ENCODE measurements at places on chromosomes 7 and 10.

GRCh38 chr7:2537981-2538851 lies 17.1 kb downstream of the BRAT1 start:
- DNase-seq = no peak

DNA sequence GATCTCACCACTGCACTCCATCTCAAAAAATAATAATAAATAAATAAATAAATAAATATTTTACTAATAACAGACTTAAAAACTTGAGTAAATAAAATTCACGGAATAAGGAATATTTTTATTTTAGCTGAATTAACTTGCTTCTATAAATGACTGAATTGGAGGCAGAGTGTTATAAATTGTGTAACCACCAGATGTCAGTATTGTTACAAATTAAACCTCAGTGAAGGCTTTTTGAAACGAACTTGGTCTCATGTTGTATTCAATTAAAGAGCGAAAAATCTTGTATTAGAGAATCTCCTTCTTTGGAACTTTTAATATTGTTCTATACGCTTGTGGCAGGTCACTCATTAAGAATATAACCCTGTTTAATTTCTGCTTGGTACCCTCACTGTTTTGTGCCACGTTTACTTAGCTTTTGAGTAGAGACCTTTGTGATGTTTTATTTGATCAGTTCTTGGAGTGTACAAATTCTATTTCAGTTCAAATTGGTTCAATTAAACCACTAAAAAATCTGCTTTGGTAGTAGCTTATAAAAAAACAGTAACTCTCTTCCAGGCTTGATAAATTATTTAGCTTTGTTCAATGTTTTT lies 45.6 kb upstream of the SCIN start:
- DNase-seq = peak; percentile 28

DNA sequence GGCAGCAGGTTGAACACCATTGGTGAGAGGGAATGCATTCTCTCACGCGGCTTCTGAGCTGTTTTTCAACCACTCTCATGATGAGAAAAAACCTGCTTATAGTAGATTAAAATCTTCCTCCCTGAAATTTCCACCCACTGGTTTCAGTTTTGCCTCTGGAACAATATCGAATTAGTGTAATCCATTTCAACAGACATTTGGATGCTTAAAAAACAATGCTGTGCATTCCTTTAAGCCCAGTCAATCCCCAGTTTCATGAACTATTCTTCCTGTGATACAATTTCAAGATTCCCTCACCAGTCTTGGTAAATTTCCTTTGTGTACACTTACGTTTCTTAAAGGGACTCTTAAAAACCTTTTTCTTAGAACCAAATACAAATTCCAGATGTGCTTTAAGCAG lies 89.6 kb downstream of the ITIH5 start:
- no peak for DNase-seq

DNA sequence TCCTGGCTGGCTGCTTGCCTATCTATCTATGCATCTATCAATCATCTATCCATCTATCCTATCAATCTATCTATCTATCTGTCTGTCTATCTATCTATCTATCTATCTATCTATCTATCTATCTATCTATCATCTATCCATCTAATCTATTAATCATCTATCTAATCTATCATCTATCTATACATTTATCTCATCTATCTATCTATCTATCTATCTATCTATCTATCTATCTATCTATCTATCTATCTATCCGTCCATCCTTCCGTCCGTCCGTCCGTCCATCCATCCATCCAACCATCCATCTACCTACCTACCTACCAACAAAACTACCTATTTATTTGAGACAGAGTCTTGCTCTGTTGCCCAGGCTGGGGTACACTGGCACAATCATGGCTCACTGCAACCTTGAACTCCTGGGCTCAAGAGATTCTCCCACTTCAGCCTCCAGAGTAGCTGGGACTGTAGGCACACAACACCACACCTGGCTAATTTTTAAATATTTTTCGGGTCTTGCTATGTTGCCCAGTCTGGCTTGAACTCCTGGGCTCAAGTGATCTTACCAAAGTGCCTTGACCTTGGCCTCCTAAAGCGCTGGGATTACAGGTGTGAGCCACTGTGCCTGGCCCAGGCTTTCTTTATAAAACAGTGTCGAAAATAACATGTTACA lies 95.3 kb upstream of the NMT2 start:
- DNase-seq = no peak

- no peak for DNase-seq
Observed at GRCh38 chr10:88881922-88882645, 2.0 kb downstream of the STAMBPL1 start.

GRCh38 chr10:26432938-26433337 lies 5.2 kb upstream of the APBB1IP start:
- DNase-seq = no peak

- DNase-seq = no peak
Observed at GRCh38 chr10:81564143-81564542, 310.9 kb upstream of the NRG3 start.

DNA sequence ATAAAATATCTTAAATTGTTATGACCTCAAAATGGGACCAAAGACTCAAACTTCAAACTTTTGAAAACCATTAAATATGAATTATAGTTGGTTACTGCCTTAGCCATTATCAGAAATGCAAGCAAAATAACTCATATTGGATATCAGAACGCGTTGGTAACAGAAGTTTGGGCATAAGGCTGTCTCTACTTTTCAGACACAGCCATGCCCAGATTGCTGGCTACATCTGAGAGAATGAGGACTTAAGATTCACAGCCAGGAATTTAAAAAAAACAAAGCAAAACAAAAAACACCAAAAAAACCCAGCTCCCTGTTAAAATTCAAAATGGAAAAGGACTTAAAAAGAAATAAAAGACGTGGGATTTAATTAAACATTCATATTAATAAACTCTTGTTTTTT lies 161.6 kb downstream of the JMJD1C start:
- DNase-seq = no peak

GRCh38 chr10:124646483-124647352 lies 97.5 kb downstream of the FAM53B start:
- DNase-seq = no peak

DNA sequence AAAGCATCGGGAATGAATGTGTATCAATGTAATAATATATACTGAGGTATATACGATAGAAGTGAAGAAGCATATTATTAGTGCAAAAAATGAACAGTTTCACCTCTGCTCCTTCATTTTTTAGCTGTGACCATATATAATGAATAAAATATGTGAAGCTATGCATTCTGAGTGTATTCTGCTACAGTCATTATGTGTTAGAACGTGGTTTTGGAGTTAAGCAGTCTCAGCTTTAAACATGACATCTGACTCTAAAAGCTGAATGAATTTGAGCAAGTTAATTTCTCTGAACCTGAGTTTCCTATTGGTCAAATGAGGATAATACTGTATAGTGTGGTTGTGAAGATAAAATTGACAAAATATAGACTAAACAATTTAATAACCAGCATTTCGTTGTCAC lies 358.1 kb downstream of the SUGCT start:
- DNase-seq = no peak

DNA sequence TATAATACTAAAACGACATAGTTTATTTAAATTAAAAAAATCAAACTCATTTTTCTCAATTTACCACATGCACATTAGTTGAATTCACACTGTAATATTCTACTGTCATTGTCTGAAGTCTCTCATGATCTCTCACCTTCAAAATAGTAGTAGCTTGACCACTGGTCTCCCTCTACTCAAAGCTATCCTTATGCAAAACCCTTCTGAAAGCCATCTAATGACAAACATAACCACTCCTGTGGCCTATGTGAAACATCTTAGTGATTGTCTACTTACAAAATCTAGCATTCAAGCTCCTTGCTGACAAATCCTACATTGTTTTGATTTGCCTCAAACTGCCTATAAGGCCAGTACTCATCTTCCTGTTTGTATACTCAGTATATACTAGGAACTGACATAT lies 606.0 kb upstream of the GHITM start:
- DNase-seq = no peak

DNA sequence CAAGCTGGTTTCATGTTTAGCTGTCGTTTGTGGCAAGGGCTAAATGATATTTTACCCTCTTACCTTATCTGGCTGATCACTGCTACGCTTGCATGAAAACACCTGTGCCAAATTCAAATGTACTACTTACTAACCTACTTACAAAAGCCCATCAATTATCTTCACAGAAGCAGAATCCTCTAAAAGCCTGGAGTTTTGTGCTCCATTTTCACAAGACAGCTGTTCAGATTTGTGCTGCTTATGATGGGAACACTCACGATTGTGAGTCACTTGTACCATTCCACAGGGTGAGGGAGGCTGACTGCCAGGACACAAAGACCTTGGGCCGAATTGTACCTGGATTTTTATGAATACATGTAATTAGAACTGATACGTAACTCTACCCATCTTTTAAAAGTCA lies 245.0 kb upstream of the NPY start:
- DNase-seq = no peak

GRCh38 chr10:132281915-132282666 lies 25.7 kb downstream of the STK32C start:
- no peak for DNase-seq

DNA sequence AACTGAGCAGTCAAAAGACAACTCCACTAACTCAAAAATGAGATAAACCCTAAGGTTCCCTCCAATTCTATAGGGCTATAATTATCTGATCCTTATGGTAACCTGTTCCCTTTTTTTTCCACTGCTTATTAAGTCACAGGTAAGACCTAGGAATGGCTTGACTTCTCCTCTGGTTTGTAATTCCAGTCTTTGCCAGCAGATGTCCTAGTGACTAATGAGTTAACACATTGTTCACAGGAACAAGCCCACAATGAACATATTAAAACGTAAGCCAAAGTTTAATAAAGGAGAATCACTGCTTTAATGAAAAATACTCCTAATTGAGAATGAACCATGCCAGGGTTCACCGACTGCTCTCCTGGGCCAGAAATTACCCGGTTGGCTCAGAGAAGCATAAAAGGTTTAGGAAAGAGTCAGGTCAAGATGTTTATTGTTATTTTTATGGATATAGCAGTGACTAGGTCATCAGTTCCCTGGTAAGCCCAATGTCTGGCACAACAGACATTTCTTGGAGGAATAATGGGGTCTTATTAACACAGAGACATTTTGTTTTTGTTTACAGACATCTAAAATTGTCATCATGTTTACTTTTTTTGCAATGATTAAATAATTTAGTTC lies 120.1 kb downstream of the ELAPOR2 start:
- DNase-seq = peak; percentile 62

GRCh38 chr7:1539181-1539881 lies 8.8 kb downstream of the MAFK start:
- no peak for DNase-seq

DNA sequence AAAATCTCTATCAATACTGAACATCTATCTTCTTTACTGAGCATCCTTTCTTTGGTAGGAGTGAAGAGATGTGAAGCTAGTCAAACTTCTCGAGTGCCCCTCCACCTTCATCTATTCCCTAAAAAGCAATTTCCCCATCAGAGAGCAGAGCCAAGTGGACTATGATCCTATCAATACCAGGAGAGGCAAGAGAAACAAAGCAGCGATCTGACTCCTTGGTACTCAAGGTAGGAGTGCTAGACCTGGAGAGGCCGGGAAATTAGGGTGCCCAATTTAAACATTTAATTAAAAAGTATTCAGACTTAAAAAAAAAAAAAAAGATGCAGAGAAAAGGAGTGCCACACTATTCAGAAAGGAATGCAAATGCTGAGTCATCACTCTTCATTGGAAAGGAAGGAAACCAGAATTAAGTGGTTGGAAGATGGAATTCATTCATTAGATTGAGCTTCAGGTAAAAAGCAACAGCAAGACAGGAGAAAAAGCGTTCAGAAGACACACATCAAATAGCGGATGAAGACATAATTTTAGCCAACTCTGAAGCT lies 1.6 kb downstream of the TIAL1 start:
- peak; percentile 60 for DNase-seq

DNA sequence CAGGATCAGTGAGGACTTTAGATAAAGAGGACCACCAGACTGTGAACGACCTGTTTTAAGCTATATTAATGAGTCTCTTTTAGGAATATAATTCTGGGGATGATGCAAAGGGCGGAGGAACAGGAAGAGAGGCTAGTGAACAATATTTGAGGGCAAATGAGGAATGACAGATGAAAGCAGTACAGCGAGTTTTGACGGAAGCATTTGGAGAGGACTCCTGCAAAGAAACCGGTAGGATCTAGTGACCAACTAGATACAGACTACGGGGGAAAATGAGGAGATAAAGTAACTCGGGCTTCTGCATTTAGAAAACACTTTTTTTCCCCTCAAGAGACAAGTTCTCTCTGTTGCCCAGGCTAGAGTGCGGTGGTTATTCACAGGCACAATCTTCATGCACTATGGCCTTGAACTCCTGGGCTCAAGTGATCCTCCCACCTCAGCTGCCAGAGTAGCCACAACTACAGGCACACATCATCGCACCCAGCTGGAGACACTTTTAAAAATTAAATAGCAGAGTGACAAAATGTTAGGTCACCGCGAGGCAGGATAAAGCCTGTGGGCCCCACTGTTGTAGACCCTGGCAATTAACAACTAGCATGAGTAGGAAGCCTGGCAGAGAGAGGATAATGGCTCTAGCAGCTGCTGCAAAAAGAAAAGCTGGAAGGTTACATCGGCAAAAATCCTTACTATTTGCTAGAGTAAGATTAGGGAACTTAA lies 143.2 kb downstream of the SRPK2 start:
- no peak for DNase-seq

GRCh38 chr10:102404361-102405107 lies 9.0 kb downstream of the NFKB2 start:
- DNase-seq = no peak

DNA sequence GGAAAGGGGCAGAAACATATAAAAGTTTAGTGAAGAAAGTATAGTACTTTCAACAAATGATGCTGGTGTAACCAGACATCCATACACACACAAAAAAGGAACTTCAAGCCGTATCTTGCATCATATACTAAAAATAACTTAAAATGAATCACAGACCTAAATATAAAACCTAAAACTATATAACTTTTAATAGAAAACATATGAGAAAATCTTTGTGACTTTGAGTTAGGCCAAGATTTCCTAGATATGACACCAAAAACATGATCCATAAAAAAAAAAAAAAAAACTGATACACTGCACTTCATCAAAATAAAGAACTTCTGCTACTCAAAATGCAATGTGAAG lies 40.9 kb downstream of the NUDCD3 start:
- DNase-seq = no peak

DNA sequence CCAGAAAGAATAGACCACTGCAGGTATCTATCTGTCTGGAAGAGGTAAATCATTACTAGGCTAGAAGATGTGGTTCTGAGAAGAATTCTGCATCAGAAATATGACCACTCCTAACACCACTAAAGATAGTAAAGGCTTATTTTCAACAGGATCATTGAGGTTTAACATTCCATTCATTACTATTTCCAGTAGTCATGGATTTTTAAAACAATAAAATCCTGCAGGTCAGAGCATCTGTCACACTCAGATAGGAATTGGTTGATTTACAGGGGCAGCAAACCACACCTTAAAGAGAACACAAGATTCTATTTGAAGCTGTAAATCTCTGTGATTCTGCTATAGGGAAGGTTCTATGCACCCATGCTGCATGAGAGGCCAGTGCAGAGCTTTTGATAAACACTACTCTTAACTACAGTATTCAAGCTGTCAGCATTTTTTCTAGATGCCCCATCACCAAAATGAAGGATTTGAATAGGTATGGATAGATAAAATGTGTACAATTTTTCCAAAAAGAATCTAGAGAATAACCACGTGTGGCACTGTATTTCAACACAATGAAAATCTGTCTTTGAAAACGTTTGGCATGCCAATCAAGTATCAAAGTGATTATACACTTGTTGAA lies 14.6 kb downstream of the LRRC17 start:
- peak; percentile 8 for DNase-seq

All from mammary epithelial cell (primary cell).